ENCODE measurements at places on chromosomes 16 and 17.

GRCh38 chr16:48580925-48581500 is 29.0 kb downstream of the N4BP1 start:
- DNase-seq = no peak

GRCh38 chr17:74646231-74646630 is 22.7 kb upstream of the CD300E start:
- no peak for DNase-seq

GRCh38 chr16:86117756-86118155 is 218.8 kb downstream of the IRF8 start:
- no peak for DNase-seq

DNA sequence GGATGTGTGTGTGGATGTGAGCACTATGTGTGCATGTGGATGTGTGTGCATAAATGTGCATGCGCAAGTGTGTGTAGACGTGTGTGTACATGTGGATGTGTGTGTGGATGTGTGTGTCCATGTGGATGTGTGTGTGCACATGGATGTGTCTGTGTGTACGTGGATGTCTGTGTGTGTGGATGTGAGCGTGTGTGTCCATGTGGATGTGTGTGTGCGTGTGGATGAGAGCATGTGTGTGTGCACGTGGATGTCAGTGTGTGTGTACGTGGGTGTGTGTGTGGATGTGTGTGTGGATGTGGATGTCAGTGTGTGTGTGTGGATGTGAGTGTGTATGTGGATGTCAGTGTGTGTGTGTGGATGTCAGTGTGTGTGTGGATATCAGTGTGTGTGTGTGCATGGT is 63.6 kb upstream of the DOC2B start:
- no peak for DNase-seq

DNA sequence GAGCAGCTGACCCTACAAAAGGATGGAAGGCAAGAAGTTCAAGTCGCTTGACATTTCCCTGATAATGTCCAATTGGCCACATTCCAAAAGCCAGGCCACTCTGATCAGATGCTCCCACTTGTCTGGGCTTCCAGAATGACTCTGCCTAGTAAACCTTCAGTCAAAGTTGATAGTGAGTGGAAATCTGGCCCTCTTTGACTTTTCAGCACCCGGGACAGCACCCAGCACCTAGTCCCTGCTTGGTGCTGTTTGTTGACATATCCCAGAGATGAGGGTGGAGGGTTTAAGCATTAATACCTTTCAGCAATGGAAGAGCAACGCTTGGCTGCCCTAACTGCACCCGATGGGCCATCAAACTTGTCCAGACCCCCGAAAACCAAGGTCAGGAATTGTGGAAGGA is 131.3 kb downstream of the AIPL1 start:
- DNase-seq = no peak

- no peak for DNase-seq
These were observed 45.7 kb upstream of the MRPS23 start for GRCh38 chr17:57895382-57896060.

DNA sequence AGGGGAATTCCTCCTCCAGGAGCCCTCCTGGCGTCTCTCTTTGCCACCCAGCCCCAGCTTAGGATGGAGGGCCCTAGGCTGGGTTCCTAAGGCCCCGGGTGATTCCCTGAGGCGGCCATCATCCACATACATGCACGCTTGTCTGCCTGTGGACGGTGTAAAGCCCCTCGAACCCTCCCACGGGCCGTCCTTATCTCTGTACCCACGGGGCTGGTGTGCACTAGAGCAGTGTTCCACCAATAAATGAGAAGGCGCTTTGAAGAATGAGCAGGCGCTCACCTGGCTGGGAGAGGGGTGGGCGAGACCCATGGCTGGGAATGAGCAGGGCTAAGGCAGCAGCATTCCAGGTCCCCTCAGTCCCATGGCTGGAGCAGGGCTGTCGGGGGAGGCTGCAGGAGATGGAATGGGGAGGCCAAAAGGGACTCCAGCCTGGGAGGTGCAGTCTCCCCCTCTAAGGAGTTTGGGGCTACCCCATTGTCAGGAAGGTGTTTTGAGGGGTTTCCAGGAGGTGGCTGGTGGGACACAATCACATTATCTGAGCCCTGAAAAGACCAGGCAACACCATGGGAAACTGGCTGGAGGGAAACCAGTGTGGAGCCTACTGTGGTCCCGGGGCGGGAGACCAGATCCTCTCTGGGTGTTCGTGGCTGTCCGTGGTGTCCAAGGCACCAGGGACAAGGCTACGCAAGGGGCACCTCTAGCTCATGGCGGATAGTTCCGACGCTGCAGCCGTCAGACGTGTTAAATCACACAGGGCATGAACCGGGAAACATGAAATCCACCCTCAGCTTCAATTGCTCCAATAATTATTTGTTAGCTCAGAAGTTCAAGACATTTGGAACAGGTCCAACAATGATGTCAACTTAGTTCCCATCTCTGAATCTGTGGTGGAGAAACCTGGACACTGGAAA is 87.5 kb upstream of the DNAH17 start:
- DNase-seq = no peak

- DNase-seq = no peak
These were observed 6.4 kb downstream of the NGFR start for GRCh38 chr17:49501496-49501895.

- no peak for DNase-seq
These were observed 263.3 kb upstream of the CDH5 start for GRCh38 chr16:66103211-66103610.

GRCh38 chr17:41026715-41027471 is at the start of gene KRTAP1-5:
KRTAP1-5 (minus strand) TSS chr17:41027208; CDS start chr17:41027155, 53 bp downstream.
- no peak for DNase-seq

DNA sequence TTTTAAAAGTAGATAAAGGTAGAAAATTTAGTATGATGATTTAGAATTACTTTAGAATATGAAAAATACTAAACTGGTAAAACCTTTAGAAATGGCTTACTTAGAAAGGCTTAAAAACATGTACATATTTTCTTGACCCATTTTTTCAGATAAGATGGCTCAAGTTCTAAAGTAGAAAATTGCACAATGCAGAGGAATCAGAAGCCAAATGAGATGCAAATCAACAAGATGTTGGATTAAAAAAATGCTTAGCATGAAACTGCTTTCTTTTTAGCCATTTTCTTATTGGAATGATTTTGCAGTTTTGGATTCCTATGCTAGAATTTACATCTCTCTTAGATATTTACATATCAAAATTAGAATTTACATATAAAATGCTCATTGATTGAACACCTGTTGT is 1.5 kb upstream of the KRTAP3-1 start:
- no peak for DNase-seq

DNA sequence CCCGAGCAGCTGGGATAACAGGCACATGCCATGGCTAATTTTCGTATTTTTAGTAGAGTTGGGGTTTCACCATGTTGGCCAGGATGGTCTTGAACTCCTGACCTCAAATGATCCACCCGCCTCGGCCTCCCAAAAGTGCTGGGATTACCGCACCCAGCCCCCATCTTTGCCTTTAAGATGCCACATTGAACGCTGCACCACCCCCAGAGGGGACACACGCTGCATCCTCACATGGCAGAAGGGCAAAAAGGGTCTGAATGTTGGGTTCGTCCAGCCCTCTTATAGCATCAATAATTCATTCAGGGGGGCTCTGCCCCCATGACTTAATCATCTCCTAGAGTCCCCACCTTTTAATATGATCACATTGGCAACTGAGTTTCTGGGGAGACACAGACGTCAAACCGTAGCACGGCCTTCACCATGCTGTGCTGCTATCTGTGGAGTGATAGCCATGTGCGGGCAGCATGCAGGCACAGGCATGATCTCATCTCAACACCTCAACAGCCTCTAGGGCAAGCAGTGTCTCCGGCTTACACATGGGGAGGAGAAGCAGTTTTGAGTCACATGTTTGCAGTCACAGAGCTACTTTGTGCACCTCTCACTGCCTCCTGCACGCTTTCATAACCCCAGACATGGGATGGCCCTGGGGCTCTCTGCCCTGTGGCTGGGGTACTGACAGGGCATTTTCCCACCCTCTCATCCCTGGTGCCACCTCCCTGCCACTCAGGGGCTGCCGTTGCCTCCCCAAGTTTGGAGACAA is 30.0 kb downstream of the IL21R start:
- no peak for DNase-seq

- no peak for DNase-seq
These were observed 44.8 kb downstream of the BEAN1 start for GRCh38 chr16:66471716-66472393.

DNA sequence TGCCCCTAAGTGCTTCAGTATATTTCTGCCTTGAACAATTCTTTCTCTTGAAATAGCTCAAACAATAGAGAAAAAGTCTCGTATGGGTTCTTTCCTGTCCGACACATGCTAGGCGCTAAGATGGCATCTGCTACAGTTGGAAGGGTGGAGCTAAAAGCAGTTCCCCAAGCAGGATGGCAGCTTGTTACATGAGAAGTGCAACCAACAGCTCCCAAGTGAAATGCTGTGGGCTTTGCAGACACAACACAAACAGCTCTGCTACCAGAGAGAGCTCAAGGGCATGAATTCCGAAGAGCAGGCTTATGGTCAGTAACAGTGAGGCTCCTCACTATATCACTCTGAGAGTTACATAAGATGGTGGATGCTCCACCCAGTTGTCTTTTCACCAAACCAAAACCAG is 83.8 kb downstream of the VPS53 start:
- DNase-seq = no peak

DNA sequence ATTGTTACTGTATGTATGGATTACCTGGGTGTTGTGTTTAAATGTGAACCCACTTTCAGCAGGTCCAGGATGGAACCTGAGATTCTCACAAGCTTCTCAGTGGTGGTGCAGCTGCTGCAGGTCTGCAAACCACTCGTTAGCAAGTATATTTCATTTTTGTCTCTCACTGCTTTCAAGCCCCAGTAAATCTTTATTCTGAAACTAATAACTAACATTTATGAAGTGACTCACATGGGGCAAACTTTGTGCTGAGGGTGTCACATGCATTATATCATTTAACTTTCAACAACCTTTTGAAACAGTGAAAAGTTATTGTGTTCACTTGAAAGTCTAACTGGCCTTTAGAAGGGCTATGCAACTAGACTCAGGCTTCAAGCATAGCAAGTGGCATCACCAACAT is 98.9 kb upstream of the DYNLRB2 start:
- no peak for DNase-seq

DNA sequence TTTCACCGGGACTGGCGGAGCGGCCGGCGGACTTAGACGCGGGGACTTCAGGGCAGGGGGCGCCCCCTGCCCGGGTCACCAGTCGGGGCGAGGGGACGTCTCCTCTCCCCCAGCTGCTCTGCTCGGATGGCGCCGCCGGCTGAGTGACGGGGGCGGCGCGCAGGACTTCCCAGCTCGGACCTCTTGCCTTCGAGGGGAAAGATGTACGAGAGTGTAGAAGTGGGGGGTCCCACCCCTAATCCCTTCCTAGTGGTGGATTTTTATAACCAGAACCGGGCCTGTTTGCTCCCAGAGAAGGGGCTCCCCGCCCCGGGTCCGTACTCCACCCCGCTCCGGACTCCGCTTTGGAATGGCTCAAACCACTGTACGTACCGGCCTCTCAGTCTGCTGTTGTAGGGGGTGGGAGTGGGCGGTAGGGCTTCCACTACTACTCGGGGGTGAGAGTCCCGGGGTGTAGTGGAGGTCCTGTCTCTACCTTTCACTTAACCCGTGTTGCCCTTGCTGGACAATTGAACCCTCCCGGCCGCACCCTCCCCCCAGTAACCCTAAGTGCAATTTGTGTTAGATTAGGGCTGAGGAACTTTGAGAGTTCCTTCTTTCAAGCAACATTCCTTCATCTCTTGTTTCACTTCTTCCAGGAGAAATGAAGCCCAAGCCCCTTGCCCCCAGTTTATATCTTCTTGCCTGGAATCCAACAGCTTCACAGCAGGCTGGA is 21.9 kb downstream of the GJD3 start:
- no peak for DNase-seq

DNA sequence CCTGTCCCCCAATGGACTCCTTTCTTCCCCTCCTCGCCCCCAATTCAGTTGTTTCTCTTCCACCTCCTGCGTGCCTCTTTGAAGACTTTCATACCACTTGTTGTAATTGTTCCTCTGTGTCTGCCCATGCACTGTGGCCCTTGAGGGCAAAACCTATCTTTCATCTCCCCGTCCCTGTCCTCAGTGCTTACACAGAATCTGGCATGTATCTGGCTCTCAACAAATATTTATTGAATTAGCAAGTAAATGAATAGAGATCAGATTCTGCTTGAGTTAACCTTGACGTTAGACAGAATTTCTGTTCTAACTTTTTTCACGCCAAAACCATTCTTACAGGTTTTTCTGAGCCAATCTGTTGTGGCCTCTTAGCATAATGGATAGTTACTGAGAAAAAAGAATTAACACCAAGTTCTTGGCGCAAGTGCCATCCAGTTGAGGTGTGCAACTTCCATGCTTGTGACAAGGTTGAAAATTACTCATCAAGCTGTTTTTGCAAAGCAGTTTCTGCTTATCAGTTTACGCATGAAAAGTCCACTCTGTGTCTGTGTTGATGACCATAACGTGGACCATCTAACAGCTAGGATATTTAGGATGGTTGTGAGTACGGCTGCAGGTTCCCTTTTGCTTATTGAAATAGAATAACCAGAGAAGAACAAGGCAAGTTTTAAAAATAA is 215.1 kb downstream of the PRKCA start:
- DNase-seq = no peak

- DNase-seq = no peak
These were observed 32.1 kb downstream of the TOM1L1 start for GRCh38 chr17:54932711-54933110.

DNA sequence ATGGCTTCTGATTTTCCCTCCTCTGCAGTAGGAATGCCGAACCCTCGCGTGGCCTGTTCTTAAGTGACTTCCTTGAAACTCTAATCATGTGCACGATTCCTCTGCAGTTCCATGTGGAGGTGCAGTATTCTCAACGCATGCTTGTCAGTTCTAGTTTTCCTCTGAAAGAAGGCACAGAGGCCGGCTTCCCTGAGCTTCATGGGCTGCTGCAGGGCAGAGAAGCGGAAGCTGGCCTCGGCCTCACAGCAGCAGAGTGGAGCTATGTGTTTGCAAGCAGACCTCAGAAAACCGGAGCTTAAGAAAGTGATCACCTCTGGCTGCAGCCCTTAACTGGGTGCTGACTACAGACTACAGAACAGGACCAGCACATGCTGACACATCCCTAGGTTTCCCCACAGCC is 500.7 kb downstream of the GRIN2A start:
- DNase-seq = no peak

DNA sequence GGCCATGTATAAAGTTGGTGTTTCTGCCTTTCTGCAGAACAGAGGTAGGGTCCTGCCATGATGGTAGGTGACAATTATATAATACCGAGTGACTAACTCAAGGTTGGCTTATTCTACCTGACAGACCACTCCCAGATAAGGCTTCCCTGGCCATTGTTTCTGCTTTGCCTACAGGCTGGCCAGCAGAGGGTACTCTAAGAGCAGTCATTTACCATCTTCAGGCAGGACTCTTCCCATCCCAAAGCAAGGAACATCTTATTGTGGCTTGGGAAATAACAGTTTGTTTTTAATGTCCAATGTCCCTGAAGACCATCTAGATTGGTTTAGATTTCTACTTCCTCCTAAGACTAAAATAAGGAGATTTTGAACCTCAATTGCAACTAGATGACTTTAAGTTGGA is 74.1 kb downstream of the SNX11 start:
- DNase-seq = no peak

GRCh38 chr17:70796757-70797156 is 627.4 kb downstream of the KCNJ2 start:
- DNase-seq = no peak
